Natural killer cell treated with Interleukin-12 subunit alpha and Interleukin-12 subunit beta and Interleukin-15 and Interleukin-18, amount 100 ng/mL, for 72 hours (primary cell): ENCODE measurements at places on chromosomes 3 and 15.

DNA sequence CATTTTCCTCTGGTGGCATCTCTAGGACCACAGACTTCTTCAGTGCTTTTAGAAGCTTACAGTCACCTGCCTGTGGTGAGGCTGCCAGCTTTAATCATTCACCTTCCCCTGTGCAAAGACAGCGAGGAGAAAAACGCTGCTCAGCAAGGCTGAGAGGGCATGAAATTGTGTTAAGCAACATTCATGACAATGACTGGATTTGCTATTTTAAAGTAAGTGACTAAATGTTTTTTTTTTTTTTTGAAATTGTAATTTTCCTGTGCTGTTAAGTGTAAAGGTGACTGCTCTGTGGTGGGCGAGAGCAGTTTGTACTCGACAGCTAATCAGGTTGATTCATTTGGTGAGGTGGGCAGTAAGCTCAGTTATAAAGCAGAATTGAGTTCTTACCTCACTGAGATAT lies 240.4 kb downstream of the NSUN3 start:
- no peak for DNase-seq

GRCh38 chr3:170753421-170754310 lies 116.3 kb downstream of the RPL22L1 start:
- no peak for DNase-seq

DNA sequence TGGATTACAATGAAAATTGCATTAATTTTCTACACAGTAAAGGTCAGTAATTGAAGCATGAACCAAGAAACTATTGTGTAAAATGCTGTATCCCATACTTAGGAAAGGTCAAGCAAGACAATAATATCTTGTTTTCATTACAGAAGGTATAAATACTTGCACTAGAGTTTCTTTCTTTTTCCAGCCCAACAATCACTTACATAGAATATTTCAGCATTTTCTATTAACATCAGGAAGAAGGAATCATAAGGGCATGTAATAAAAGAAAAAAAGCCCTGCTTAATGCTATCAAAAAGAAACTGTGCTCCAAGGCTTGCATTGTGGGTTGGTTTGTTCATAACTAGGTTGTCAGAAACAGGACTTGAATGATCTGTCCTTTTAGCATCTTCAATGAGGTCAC lies 215.1 kb downstream of the MCTP2 start:
- no peak for DNase-seq

DNA sequence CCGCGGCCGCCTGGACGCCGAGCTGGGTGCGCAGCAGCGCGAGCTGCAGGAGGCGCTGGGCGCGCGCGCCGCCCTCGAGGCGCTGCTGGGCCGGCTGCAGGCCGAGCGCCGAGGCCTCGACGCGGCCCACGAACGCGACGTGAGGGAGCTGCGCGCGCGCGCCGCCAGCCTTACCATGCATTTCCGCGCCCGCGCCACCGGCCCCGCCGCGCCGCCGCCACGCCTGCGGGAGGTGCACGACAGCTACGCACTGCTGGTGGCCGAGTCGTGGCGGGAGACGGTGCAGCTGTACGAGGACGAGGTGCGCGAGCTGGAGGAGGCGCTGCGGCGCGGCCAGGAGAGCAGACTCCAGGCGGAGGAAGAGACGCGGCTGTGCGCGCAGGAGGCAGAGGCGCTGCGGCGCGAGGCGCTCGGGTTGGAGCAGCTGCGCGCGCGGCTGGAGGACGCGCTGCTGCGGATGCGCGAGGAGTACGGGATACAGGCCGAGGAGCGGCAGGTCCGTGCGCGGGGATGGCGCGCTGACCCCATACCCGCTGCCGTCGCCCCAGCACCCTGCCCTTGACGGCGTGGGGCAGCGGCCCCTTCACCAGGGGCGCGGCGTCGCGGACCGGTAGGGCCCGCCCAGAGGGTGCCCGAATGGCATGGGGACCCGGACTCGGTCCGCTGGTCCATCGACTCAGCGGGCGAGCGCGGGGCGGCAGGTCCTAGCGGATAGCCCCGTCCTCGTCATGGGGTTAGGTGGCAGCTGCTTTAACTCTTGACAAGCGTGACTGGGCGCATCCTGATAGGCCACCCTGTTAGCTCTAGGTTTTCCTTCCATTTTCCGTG lies 848 bp downstream of the SYNM start:
- no peak for DNase-seq

DNA sequence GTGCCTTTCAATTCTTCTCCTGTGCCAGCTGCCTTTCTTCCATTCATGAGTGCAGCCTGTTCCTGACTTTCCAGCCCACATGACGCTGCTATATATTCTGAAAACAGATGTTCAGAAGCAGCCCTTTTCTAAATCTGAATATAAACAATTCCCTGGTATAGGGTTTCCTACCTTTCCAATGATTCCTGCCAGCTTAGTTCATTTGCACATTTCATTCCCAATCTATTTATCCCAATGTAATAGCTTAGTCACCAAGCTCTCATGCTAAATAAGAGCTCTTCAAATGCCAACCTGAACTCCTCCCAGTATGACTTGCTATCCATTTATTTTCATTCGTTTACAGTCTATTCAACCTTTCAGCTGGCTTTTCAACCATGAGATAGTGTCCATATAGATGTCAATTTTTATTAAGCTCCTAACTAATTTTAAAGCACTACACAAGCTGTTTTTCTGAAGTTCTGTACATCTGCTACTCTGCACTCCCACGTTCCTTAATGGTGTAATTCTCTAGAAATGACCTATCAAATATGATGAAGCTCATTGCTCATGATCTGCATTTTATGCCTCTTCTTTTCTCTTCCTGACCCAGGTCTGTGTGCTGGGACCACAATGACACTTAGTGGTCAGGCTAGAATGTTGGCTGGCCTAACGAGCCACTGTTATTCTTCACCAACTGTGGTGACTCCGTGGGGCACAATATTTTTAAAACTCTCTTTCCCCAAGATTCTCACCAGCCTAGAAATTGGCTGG lies 605.0 kb upstream of the TBL1XR1 start:
- DNase-seq = no peak
